Fibroblast of villous mesenchyme (primary cell): ENCODE measurements at places on chromosomes 5 and 9. TPM values are rescaled to one million over a fixed set of nuclear protein-coding genes. Genes with fewer than 3 reads are reported as not detected.

PDCD1LG2 gene
- 31.6 and 59.6 TPM in 2 replicates for total RNA-seq

- DNase-seq, result peak; percentile 75
Observed at GRCh38 chr5:141657937-141658545, 6.8 kb upstream of the FCHSD1 start.

DNA sequence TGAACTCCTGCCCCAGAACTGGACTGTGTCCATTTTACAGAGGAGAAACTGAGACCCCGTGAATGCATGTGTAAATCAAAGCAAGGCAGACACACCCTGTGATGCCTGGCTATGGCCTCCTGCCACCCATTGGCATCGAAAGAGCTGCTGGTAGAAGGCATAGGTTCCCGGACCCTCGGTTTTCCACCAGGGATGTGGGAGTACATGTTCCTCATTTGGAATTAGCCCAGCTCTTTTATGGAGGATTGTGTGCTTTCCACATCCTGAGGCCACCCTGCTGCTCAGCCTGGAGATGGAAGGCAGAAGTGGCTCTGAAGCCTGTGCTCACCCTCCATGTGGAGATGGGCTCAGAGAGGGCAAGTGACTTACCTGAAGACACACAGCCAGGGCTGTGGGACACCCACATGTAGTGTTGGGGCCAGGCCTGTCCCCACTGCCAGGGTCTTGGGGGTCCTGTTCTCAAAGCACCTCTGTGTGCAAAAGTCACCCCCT lies 2.8 kb downstream of the SUSD3 start:
- DNase-seq, result peak; percentile 33

CCNJL gene
- total RNA-seq, result 0.86 and 1.3 TPM in 2 replicates

FOXD4L6 gene
- under 0.01 TPM in 1 of 2 replicates, not detected in the other for total RNA-seq

GRCh38 chr5:136061630-136062365 lies 33.0 kb downstream of the TGFBI start:
- DNase-seq, result no peak

GRCh38 chr9:12880406-12881015 lies 105.7 kb downstream of the LURAP1L start:
- peak; percentile 96 for DNase-seq

- DNase-seq, result no peak
Observed at GRCh38 chr5:50559955-50560354, 106.5 kb upstream of the PARP8 start.

CDKN2B gene
- 43.2 and 58.3 TPM in 2 replicates for total RNA-seq

GRCh38 chr5:180596668-180597231 lies 5.5 kb upstream of the SCGB3A1 start:
- DNase-seq, result no peak

DNA sequence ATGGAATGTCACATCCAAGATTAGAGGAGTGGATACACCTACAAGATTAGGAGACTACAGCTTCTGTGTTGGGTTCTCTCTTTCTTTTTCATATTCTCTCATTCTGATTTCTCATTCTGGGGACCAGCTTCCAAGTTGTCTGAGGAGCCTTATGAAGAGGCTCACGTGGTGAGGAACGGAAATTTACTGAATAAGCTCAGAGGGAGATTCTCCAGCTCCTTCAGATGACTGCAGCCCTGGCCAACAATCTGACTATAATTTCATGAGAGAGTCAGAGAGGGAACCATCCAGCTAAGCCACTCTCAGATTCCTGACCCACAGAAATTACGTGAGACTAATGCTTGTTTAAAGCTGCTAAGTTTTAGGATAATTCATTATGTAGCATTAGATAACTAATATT lies 27.1 kb upstream of the TENT2 start:
- DNase-seq, result no peak

DNA sequence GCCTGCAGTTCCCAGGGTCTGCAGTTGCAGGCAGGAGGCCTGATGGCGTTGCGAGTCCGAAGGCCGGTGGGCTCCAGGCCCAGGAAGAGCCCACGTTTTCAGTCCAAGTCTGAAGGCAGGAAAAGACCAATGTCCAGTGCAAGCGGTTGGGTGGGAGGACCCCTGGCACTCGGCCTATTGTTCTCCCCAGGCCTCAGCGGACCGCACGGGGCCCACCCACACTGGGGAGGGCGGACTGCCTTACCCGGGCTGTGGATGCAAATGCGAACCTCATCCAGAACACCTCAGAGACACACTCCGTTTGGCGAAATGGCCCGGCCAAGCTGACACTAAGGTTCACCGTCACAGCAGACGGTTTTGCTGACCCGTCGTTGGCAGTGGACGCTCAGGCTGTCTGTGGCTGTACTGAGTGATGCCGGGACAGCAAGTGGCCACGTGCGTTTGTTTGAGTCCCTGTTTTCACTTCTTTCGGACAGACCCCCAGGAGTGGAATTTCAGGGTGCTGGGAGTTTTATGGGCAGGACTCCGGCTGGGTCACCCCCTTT lies 10.2 kb upstream of the SEC16A start:
- no peak for DNase-seq

- DNase-seq, result no peak
Observed at GRCh38 chr5:123207852-123208251, 118.8 kb downstream of the PRDM6 start.

GRCh38 chr9:3825721-3826120 lies 299.9 kb upstream of the RFX3 start:
- DNase-seq, result no peak

DNA sequence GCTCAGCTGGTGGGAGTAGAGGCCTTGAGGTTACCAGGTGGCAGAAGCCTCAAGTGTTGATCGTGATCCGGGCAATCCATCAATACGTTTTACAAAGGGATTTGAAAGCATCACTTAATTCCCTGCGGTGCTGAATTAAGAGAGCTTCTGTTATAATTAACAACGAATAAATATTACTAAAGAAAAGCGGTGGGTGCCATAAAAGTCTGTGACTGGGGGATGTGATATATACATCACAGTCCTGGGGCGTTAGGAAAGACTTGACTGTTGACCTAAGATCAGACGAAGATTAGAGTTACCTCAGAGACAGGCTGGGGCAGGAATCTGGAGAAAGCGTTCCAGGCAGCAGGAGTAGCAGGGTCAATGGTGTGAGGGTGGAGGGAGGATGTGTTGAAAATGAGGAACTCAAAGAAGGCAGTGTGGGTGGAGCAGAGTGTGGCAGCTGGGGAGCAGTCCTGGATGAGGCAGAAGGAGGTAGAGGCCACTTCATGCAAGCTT lies 6.7 kb upstream of the C5orf63 start:
- DNase-seq, result peak; percentile 23

- DNase-seq, result no peak
Observed at GRCh38 chr9:114210136-114210535, 54.8 kb downstream of the COL27A1 start.

EQTN gene
- total RNA-seq, result not detected in 2 replicates

DNA sequence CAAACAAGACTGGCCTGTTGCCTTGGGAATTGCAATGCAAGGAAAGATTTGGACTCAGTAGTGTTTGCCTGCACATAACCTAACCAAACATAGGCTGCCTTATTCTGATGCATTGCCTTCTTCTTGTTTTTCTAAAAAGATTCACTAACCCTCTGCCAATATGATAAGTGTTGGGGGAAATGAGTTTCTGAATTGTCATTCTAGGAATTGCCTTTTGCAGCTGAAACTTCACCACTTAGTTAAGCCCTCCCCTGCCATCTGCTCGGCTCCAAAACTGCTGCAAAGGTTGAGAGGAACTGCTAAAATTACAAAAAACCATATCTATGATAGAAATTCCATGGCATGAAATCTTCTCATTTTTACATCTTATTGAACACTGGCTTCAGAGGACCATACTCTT lies 41.6 kb upstream of the SPATA31D4 start:
- DNase-seq, result no peak

GRCh38 chr5:112737070-112737462 lies 619 bp upstream of the APC start:
- peak; percentile 2 for DNase-seq

- DNase-seq, result no peak
Observed at GRCh38 chr5:32096891-32097595, 77.1 kb downstream of the GOLPH3 start.

DNA sequence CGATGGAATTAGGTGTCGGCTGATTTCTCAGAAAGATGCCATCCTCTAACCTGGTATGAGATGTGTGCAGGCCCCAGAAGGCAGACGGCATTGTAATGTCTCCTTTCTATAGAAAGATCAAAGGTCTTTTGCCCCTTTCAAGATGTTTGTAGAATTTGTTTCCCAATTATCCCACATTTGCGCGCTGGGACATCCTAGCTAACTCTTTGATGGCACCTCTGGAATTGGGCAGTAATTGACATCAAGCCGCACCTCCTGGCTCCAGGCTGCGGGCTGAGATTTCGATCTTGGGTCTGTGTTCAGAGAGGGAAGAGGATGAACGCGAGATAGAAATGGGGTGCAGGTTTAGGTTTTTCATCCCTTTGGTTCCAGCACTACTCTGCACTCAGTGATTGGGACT lies 84.8 kb upstream of the LMX1B start:
- no peak for DNase-seq

GRCh38 chr5:59169081-59169767 lies 586.3 kb downstream of the RAB3C start:
- no peak for DNase-seq

DNA sequence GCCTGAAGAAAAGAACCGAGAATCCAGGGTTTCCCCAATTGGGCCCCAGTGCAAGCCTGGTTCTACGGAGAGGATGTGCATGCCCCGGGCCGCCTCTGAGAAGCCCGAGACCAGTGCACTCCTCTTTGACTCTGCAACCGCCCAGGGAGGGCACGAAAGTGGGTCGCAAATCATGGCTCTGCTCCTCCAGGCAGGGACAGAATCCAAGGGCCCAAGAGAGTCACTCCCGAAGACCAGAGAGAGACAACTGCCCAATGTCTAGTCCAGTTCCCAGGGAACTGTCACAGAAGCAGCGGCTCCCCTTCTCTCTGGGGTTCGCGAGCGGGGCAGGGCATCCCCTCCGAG lies 107.8 kb downstream of the PSD2 start:
- DNase-seq, result no peak

DNA sequence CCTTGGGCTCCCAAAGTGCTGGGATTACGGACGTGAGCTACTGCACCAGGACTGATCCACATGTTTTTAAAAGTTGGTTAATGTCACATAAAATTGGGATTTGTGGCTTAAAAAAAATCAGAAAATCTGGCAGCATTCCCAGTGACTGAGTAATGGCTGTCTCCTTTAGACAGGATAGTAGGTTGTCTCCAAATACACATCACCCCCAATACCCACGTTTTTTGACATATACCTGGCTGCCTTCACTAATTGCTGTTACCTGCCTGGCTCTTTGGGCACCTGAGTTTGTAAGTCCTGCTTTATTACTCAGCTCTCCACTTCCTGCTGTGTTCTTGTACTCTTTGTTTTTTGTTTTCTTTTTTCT lies 84.8 kb downstream of the KDM4C start:
- peak; percentile 72 for DNase-seq

GRCh38 chr9:29775491-29775890 lies 2202.2 kb upstream of the C9orf72 start:
- DNase-seq, result no peak

TMED9 gene
- 113 and 130 TPM in 2 replicates for total RNA-seq

DNA sequence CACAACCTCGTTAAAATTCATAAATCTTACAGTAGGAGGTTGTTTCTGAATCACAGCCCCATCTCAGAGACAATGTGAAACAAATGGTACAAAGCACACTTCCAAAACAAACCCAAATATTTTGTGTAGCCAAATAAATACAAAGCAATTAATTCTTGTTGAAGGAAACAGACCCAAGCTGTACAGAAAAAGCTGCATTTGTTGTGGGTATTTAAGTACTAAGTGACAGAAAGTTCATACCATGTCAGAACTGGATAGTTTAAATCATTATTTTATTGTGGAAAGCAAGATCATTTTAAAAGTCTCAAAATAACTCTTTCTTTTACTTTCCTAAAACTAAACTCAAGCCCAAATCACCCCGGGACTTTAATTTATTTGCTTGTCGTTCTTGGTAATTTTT lies 570.7 kb downstream of the ELAVL2 start:
- no peak for DNase-seq

GRCh38 chr5:1255081-1255561 lies 29.9 kb downstream of the SLC6A18 start:
- DNase-seq, result no peak

DNA sequence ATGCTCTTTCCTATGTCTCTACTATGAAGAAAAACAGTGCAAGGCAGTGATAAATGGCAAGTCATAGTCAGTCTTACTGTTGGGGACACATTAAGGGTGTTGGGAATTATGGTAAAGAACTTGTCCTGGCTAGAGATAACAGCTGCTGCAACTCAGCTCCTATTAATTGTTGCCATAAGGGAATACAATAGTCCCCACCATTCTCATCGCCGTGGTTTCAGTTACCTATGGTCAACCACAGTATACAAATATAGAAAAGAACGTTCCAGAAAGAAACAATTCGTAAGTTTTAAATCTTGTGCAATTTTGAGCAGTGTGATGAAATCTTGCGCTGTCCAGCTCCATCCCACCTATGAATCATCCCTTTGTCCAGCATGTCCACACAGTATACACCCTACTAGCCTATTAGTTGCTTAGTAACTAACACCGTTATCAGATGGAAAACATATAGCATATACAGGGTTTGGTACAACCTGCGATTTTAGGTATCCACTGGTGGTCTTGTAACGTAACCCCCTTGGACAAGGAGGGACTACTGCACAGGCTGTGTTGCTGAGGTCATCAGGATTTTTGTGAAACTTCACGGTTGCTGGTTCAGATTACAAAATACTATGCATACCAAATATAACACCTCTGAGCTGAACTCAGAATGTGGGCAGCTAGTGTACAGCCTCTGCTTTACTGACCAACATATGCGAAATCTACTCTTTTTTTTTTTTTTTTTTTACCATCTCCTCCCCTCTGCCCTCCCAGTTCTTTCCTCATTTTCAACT lies 53.5 kb downstream of the ZFR start:
- DNase-seq, result peak; percentile 95

DNA sequence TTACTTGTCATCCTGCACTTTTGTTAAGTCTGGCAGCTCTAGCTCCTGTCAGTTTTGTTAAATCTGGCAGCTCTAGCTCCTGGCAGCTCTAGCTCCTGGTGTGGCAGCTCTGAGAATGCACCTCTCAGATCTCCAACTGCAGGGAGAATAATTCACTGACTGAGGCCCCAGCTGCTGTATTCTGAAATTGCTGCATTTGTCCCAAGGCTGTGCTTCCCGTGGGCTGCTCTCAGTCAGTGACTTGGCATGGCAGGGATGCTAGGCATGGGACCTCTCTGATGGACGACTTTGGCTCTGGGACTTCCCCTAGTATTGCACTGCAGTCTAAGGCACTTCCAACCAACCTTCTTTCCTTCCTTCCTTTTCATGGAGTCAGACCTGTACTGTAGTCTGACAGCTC lies 475.7 kb downstream of the CCDC171 start:
- no peak for DNase-seq

BTNL9 gene
- total RNA-seq, result not detected in 2 replicates

GRCh38 chr5:54902791-54903473 lies 82.5 kb downstream of the ESM1 start:
- DNase-seq, result peak; percentile 76

GRCh38 chr9:127344368-127345000 lies 52.5 kb upstream of the SLC2A8 start:
- peak; percentile 25 for DNase-seq

DNA sequence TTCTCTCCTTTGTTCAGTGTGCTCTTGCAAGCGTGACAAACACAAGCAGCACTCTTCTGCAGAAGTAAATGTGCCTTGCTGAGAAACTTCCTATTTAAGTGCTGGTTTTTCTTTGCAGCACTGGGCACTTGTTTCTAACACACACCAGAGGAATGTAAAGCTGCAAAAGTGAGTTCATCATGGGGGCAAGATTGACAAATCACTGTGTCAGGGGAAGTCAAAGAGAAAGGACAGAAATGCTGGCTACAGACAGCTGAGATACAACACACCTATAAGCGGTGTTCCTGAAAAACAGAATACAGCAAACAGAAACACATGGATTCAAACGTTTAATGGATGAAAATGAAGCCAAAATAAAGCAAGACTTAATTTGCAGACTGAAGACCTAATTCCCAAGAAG lies 19.6 kb downstream of the ROR2 start:
- no peak for DNase-seq

GRCh38 chr5:132539716-132540115 lies 3.6 kb downstream of the IL5 start:
- DNase-seq, result no peak
